ENCODE measurements at places on chromosomes 1 and 21. TPM values are rescaled to one million over a fixed set of nuclear protein-coding genes. Genes with fewer than 3 reads are reported as not detected.

FAM163A gene
- total RNA-seq = 0.13 TPM

AMY1A gene
- not detected for total RNA-seq

SLC1A7 gene
- not detected for total RNA-seq

TLCD4 gene
- 18.5 TPM for total RNA-seq

KCNK2 gene
- 0.50 TPM for total RNA-seq

C8B gene
- total RNA-seq = not detected

RAB4A gene
- 30.6 TPM for total RNA-seq

GUCA2A gene
- total RNA-seq = not detected

AKR7A3 gene
- 1.7 TPM for total RNA-seq

TDRD5 gene
- total RNA-seq = 0.44 TPM

TMPRSS15 gene
- not detected for total RNA-seq

TTC24 gene
- total RNA-seq = not detected
